Gastrocnemius medialis (tissue), 4 donors: ENCODE measurements at places on chromosomes 5 and 9. TPM values are rescaled to one million over a fixed set of nuclear protein-coding genes. Genes with fewer than 3 reads are reported as not detected.

GRCh38 chr5:51678330-51678729 is 295.1 kb downstream of the ISL1 start:
- DNase-seq: no peak

The IL9 gene
- not detected for total RNA-seq

- DNase-seq: no peak
Measured at GRCh38 chr5:78971998-78972397, 13.1 kb downstream of the ARSB start.

The SPINK4 gene
- total RNA-seq: not detected

The MYORG gene
- total RNA-seq: 149 TPM
